ENCODE measurements at places on chromosomes 11 and 22. TPM values are rescaled to one million over a fixed set of nuclear protein-coding genes. Genes with fewer than 3 reads are reported as not detected.

Gene MYRF
- 0.27 TPM for total RNA-seq

DNA sequence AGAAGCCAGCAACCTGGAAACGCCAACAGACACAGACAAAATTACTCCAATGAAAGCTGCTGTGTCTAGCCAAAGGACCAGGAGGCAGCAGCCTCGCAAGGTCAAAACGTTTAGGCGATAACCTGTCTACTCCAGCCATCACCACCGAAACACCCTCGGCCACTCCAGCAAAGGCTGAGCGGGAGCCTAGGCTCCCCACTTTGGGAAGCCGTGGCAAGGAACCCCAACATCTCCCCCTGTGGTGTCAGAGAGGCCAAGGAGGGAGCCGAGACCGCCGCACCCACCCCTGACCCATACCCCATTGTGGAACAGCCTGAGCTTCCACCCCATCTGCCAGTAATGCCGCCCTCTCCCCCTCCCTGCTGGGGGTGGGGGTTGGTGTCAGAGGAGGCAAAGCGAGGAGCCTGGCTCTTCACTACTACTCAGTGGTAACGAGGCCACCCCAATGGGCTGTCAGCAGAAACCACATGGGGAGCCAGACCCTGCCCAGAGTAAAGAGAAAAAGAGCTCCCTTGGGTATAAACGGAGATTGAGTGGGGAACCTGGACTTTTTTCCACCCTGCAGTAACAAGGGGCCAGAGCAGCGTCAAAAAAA, 33.9 kb upstream of the SEPTIN5 start:
- DNase-seq = no peak

DNA sequence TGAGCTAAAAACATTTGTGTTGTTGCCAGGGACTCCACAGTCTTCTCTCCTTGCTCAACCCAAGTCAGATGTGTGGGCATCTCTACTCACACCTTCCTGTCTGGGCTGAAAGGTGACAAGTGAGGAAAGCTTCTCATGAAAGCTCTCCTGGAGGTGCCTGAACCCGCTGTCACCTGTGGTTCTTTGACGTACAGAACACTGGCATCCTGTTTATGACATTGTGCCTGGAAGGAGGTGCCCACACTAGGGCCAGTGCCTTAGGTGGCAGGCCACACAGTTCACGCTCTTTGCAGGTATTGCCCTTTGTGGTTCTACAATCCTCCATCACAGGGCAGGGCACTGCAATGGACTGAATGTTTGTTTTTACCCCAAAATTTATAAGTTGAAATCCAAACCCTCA, 108.5 kb downstream of the CD44 start:
- no peak for DNase-seq

GRCh38 chr22:49660794-49661781, 166.6 kb downstream of the BRD1 start:
- no peak for DNase-seq

Gene TREH
- not detected for total RNA-seq

- DNase-seq = no peak
Measured at GRCh38 chr22:25753252-25753651, 11.3 kb downstream of the MYO18B start.

GRCh38 chr22:28989035-28989464, 72.6 kb downstream of the C22orf31 start:
- no peak for DNase-seq
